ENCODE measurements at places on chromosomes 16 and 17.

DNA sequence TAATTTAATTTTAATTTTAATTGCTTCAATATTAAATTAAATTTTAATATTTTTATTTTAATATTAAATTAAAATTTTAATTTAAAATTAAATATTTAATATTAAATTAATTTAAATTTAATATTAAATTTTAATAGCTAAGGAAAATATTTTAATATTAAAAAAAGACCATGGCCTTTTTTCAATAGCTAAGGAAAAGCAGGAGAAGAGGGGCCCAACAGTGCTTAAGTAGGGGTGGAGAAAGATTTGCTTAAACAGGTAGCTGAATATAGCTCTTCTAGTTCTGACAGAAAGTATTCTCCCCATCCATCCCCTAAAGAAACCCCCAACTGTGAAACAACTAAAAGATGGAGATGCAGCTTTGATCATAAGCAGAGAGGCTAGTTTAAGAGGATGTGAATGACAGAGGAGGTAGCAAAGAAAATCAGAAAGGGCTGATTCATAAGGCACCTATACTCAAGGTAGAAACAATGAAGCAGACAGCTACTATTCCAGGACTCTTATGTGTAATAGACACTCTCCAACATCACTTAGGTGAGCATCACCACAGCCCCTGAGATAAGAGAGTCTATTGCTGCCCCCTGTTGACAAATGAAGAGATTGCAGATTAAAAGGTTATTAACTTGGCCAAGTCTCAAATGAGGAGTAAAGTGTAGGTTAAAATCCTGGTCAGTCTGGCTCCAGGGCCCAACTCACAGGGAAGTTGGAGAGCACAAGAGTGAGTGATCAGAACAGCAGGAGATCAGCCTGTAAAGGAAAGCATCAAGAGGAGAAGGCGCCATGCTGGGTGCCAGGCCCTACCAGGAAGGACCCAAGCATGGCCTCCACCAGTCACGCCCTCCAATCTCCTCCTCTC is 7.8 kb upstream of the RNASEK start:
- DNase-seq = no peak

DNA sequence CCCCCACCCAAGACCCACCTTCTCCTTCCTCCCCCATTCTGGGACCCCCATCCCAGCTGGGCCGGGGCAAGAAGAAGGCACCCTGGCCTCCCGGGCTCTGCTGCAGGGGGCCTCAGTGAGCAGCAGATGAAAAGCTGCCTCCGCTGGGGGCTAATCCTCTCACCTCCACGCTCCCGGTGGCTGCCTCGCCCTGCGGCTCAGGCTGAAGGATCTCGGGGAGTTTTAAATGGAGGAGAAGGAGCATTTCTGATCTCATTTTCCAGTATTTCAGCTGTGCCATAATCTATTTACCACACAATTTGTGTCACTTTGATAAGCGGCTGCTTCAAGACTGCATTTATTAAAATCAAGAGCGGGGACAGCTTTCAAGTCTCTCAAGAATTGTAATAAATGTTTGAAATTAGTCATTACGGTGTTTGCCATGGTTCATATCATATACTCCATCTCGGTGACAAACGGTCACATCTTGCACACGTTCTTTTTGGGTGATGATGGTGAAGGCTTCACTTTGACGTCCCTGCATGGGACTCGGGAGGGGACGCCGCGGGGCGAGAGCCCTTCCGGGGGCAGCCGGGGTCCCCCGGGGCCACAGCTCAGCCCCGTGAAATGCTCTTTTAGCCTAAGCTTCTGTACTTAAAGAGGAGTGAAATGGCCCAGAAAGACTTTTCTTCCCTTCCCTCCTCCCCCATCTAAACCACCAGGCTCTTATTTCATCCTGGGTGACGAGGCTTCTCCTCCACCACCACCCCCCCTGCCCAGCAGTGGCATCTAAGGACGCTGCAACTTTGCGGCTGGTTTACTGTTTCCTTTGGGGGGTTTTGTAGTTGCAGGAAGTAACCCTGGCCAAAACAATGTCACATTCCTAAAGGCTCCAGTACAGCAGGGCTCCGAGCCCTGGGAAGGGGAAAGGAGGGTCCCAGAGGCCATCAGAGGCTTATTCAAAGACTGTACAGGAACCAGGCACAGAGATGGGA is 313.1 kb upstream of the TNRC6C start:
- DNase-seq = peak; percentile 17

DNA sequence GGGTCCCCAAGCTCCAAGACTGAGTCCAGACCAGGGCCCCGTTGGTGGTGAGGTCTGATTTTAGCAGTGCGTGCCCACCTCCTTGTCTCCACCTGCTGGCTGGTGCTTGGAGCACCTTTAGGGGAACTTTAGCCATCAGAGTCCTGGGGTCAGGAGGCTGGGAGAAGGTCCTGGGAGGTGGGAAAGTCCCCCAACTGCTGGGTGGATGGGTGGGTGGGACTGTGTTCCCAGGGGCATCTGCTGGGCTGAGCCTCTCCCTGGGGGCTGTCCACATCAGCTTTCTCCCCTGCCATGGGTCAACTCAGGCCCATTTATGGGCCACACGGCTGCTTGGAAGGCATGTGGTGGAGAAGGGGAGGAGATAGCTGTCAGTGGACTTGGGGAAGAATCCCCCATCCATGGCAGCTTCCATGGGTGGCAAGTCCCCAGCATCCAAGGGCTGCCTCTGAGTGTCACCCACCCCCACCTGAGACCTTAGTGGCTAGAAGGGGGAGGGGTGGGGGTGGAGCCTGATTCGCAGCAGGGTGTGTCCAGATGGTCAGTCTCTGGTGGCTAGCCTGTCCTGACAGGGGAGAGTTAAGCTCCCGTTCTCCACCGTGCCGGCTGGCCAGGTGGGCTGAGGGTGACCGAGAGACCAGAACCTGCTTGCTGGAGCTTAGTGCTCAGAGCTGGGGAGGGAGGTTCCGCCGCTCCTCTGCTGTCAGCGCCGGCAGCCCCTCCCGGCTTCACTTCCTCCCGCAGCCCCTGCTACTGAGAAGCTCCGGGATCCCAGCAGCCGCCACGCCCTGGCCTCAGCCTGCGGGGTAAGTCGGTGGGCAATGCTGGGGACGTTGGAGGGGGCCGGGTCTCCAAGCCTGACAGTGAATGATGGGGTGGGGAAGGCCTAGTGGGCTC is at the start of gene TRPV2:
TSS of gene TRPV2 (plus strand) at position 541 of the 894 bp plus-strand sequence. CDS start 2,098 bp downstream, outside the sequence.
- DNase-seq = no peak

- DNase-seq = no peak
Measured at GRCh38 chr16:20899071-20899470, 1.1 kb downstream of the DCUN1D3 start.

- no peak for DNase-seq
Measured at GRCh38 chr16:492211-492875, 35.2 kb upstream of the CAPN15 start.

DNA sequence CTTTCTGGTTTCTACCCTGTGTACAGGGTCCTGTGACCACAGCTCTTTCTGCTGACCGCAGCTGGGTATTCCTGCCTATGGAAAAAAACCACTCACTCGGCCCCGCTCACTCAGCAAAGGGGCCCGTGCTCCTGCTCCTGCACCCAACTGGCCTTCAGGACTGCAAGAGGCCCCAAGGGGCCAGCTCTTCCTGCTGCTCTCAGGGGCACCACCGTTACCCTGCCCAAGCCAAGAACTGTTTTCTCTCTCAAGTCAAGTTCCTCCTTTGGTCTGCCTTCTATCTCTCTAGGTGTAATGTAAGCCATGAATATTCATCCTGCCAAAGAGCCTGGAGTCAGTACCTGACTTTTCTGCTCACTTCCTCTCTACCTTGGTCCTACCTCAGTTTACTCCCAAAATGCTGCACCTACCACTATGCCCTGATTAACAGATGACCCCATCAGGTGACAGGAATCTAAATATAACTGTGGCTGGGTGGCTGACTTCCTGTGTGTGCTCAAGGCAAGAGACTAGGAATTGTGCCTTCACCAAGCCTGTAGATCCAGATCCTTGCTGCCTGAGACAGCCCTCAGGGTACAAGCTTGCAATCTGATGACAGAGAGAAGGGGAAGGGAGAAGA is 20.4 kb upstream of the SCIMP start:
- no peak for DNase-seq

GRCh38 chr17:32275060-32276042 is 9.7 kb downstream of the RHBDL3 start:
- no peak for DNase-seq

DNA sequence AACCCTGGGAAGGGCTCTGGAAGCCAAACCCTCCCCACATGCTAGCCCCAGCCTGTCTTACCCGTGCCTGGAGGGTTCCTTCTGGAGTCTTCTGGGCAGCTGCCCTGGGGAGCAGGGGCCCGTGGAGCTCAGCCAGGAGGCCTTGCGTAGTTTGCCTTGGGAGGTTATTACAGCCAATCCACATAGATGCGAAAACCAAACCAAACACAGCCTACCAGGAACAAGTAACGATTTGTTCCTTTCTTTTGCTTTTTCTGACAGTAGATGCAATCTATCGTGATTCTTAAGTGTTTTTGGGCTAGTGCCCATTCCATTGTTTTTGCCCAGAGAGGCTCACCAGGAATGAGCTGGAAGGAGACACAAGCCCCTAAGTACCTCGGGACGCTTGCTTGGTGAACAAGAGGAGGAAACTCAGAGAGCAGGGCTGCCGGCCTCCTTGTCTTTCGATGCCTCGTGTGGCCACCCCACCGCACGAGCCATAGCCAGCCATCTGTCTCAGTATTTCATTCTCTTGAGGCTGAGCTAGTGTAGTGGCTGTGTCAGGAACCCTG is 102.7 kb upstream of the NOL11 start:
- DNase-seq = no peak

- DNase-seq = no peak
Measured at GRCh38 chr17:34527136-34527907, 52.1 kb upstream of the TMEM132E start.

DNA sequence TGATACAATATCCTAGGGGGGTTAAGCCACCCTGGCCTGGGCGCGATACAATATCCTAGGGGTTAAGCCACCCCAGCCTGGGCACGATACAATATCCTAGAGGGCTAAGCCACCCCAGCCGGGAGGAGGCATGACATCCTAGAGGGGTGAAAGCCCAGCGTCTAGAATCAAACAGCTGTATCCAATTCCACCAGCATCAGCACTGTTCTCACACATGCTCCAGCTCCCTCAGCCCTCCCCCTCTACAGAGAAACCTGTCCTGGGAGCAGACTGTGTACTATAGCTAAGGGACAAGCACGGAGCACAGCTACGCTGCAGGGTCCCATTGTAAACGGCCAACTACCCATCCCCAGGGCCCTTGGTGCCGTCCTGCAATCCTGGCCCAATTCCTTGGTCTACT is 6.2 kb downstream of the GINS2 start:
- no peak for DNase-seq

GRCh38 chr17:28008513-28008912 is 34.0 kb upstream of the NLK start:
- no peak for DNase-seq

GRCh38 chr16:18983565-18984434 is at the start of gene TMC7:
TSS of gene TMC7 (plus strand) at chr16:18983934. CDS start at chr16:18984064, 130 bp downstream.
- no peak for DNase-seq

- DNase-seq = no peak
Measured at GRCh38 chr17:2070241-2071023, 15.5 kb downstream of the HIC1 start.

GRCh38 chr17:79549141-79549915 is 61.5 kb downstream of the RBFOX3 start:
- no peak for DNase-seq

GRCh38 chr17:63335831-63336230 is 110.3 kb downstream of the CYB561 start:
- no peak for DNase-seq

DNA sequence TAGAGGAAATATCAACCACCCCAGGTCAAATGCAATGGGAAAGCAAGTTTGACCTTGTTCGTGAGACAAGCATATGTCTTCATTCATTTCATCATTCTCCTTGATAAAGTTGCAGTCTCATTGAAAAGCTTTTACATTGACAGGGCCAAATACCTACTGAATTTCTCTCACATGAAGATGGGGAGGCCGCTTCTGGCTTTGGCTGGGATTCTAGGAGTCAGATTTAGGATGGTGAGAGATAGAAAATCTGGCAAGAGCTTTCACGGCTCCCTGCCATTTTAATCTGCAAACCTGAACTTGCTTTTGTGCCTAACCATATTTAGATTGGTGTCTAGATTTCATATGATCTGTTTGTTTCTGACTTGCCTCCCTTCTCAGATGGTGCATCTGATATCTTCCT is 88.0 kb downstream of the TMEM100 start:
- DNase-seq = no peak

DNA sequence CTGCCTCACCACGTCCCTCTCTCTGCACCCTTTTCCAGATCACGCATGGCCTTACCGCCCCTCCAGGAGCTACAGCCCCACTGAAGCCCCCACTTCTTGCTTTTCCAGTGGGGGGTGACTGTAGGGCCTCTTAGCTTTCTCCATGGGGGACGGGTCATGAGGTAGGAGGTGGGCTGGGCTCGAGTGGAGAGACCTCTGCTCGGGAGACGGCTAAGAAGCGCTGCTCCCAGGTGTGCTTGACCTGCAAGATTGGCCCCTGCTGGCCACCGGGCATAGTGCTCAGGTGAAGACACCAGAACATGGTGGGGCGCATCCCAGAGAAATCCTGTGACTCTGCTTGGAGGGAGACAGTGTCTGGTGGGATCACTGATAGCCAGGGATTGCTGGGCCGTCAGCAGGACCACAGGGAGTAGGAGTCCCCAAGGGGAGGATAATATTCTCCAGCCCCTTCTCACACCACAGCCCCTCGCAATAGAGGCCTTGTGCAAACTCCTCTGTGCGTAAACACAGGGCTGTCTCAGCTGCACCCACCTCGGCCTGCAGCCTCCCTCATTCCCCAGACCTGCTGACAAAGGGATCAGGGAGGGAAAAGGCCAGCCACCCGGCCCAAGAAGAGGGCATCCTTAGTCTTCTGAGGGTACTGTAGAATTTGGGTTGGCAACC is 8.9 kb upstream of the GALK1 start:
- DNase-seq = no peak

DNA sequence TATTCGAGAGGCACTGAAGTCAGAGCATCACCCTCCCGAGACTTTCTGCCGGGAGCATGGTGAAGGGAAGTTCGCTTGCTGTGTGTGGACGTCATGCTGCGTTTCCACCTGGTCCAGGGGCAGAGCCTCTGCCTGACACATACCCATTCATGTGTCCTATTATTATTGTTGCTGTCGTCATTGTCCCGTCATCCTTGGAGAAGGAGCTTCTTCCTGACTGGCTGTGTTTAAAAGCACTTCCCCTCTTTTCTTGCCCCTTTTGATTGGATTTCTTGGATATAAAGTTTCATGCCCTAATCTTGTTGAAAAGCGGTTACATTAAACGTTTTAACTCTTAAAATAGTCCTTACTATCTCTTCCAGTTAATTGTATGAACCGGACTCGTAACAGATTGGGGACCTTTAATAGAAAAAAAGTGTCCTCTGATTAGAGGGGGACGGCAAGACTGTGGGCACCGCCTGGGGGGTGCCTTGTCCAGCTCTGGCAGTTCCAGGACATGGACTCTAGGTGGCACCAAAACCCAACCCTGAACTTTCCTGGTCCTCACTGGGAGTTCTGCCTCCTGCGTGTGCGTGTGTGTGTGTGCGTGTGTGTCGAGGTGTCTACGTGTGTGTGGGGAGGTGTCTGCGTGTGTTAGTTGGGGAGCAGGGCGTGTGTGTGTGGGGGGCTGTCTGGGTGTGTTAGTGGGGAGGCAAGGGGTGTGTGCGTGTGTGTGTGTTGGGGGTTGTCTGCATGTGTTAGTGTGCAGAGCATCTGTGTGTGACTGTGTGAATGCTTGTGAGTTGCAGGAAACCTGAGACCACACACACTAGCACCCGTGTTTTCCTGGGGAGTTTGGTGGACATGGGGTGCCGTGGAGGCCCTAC is 133.3 kb upstream of the CIBAR2 start:
- peak; percentile 5 for DNase-seq

- no peak for DNase-seq
Measured at GRCh38 chr16:85435286-85435685, 177.8 kb upstream of the GSE1 start.

GRCh38 chr16:4038448-4038847 is 77.8 kb downstream of the ADCY9 start:
- no peak for DNase-seq
